ENCODE measurements at places on chromosomes 5 and 9.

- DNase-seq, result no peak
Observed at GRCh38 chr9:122463828-122464632, 13.7 kb downstream of the OR1J1 start.

DNA sequence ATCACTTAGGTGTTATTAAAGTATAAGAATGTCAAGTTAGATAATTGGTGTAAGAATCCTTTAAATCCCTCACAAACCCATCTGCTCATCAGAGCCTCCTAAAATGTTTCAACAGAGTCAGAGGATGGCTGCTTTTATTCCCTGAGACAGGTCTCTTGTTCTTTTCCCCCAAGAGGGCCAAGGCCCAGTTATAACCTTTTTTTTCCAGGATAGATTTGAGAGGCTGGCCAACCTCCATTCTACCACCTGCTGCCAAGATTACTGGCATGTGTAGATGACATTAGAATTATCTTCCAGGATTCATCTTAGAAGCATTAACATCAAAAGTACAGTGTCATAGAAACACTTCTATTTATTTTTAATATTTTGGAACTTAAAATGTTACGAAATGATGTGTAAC lies 305.1 kb downstream of the TRPM3 start:
- DNase-seq, result no peak

DNA sequence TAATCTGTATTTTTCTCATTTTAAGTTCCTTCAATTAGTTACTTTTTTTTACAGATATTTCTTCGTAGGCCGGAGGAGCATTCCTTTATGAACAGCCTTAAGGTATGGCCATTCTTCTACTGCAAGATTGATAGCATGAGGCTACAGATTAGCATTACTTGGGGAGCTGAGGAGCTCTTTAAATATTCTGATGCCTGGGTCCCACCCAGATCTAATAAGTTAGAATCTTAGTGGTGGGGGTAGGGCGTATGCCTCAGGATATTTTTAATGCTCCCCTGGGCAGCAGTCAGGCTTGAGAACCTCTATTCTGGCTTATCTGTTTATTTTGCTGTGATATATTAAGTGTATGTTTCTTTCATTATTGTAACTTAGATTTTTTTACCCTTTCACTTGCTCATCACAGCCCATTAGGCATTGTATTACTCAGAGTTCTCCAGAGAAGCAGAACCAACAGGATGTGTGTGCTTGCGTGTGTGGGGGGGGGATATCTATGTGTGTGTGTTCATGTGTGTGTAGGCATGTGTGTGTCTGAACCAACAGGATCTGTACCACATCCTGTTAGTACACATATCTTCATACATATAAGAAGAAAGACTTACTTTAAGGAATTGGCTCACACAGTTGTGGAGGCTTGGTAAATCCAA lies 91.8 kb upstream of the MTAP start:
- DNase-seq, result no peak

GRCh38 chr5:16866795-16867576 lies 69.1 kb downstream of the MYO10 start:
- no peak for DNase-seq

DNA sequence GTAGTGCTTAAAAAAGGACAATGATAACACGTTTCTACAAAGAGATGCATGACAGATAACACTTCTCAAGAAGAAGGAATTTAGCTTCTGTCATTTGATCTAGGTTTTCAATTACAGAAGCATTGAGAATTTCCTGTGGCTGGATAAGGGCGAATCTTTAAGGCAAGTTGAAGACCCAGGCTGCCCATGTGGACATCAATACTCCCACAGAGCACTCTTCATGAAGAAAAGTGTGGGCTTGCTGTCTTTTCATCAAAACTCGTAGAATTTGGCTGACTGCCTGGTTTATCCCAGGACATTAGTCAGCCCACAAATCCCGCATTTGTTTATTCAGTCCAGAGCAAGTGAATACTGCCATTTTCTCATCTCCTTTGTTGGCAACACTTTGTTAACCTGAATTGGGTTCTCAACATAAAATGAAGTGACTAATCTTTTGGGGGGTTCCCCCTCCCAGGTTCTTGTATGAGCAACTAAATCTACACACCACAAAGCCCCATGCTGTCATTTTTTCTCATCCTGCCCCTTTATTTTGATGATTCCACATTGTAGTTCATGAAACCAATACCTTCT lies 43.4 kb upstream of the CDKN2B start:
- DNase-seq, result peak; percentile 95

- no peak for DNase-seq
Observed at GRCh38 chr9:33177639-33178038, 10.5 kb upstream of the B4GALT1 start.
